ENCODE measurements at places on chromosomes 1 and 21.

DNA sequence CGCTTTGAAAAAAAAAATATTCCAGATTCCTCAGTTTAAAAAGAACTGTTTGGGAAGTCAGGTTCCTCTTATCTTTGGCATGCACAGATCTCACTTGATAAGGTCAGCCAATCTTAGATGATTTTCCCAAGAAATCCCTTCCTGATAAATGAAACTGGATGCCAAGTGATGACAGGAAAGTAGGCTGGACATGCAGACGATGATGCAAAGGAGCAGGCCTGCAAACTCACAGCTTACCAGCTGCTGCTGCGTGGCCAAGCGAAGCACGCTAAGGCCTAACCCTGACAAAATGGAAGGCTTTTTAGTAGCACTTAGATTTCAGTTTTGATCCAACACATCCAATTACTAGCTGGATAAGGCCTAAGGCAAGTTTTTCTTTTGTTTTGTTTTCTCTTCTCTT lies 10.1 kb downstream of the TADA1 start:
- H3K4me3 ChIP-seq, result no peak overlapping the region
- no peak overlapping the region for H3K27ac ChIP-seq
- H3K36me3 ChIP-seq, result peaks cover 61% of the 10 kb centered on the region
- no peaks in the 10 kb centered on the region for H3K27me3 ChIP-seq
- DNase-seq, result no peak
- H3K4me1 ChIP-seq, result peaks cover 5% of the 10 kb centered on the region

- H3K4me1 ChIP-seq, result no peaks in the 10 kb centered on the region
- no peak overlapping the region for H3K4me3 ChIP-seq
- H3K27me3 ChIP-seq, result no peaks in the 10 kb centered on the region
- DNase-seq, result no peak
- H3K36me3 ChIP-seq, result no peaks in the 10 kb centered on the region
Measured at GRCh38 chr1:24888061-24888970, 41.8 kb downstream of the RUNX3 start.

DNA sequence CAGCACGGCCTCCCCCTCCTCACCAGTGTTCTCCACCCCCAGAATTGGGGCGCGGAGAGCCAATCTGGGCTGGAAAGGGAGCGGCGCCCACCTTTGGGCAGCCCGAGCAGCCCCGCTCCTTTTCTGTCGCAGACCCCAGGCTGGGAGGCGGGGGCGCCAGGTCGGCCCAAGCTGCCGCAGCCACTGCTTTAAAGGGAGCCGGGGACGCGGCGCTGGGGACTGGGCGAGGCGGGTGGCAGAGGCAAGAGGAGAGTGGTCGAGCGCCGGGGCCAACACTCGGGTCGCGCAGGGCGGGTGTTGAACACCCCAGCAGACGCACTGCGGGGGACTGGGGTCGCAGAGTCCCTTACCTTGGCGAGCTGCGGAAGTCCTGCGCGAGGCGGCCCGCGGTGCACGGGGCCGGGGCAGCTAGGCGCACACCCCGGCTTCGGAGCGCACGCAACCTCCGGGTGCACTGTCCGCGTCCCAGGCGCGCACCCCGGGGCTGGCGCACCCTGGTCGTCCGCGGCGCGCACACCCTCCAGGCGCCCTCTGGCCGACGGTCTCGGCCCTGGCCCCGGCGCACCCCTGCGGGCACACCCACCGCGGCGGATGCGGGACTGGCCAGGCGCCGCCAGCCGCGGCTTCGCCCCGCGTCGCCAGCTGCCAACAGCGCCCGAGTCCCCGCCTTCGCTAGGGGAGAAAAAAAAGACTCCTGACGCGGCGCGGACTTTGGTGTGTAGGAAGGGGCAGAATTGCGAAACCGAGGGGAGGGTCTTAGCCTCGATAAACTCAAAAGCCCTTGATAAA lies at the start of gene KANK4:
Gene KANK4 (minus strand): TSS at position 679 of the 789 bp plus-strand sequence. CDS start 37,870 bp downstream, outside the sequence.
- H3K4me1 ChIP-seq, result peaks cover 13% of the 10 kb centered on the region
- no peak within 1 kb of the TSS for H3K27ac ChIP-seq
- H3K36me3 ChIP-seq, result no peaks in the 10 kb centered on the region
- peak within 1 kb of the TSS; percentile 53 for H3K4me3 ChIP-seq

DNA sequence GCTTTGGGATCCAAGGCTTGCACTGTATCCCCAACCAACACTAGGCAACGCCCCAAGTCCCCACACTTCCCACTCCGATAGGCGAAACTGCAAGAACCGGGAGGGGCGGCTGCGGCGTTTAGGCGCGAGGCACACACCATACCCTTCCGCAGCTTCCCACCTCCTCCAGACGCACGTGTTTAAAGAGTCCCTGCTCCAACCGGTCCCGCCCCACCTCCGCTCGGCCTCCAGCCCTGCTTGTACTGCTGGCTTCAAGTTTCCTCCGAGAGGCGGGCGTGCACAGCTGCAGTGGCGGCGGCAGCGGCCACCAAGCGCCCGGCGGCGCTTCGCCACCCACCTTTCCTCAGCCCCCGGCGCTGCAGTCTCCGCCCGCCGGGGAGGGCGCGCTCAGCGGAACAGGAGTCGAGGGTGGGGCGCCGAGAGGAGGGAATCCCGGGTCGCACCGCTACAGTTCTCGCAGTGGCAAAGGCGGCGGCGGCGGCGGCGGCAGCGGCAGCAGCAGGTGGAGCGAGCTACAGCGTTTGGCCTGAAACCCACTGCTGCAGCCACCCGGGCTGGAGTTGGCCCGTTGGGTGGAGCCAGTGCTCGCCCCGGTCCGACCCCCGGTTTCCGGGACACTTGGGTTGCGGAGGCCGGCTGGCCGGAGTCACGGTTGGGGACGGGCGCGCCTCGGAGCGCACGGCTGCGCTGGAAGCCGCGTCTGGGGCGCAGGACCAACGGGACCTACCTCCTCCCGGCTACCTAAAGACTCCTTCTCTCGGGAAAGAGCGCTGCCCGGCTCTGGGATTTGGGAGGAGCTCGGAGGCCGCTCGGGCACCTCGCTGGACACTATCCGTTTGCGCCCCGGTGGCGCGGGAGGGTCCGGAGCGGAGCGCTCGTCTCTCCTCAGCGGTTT lies at the start of gene CNIH3:
Gene CNIH3 (plus strand): TSS at position 457 of the 895 bp plus-strand sequence. CDS start 858 bp downstream, outside the sequence.
- no peaks in the 10 kb centered on the region for H3K27me3 ChIP-seq
- peaks cover 22% of the 10 kb centered on the region for H3K4me1 ChIP-seq
- no peak within 1 kb of the TSS for H3K27ac ChIP-seq
- peak within 1 kb of the TSS; percentile 100 for H3K4me3 ChIP-seq
- peaks cover 40% of the 10 kb centered on the region for H3K36me3 ChIP-seq
- DNase-seq, result peak; percentile 55
